ENCODE measurements at places on chromosomes 11 and 22.
A peak's percentile ranks its signal among the peaks of the same experiment; 100 is the strongest.

- no peak for DNase-seq
Observed at GRCh38 chr22:31491218-31491962, 1.7 kb upstream of the EIF4ENIF1 start.

GRCh38 chr11:13047884-13048283 lies 38.8 kb downstream of the RASSF10 start:
- no peak for DNase-seq

GRCh38 chr22:45268167-45268957 lies 16.4 kb upstream of the UPK3A start:
- DNase-seq = peak; percentile 14

DNA sequence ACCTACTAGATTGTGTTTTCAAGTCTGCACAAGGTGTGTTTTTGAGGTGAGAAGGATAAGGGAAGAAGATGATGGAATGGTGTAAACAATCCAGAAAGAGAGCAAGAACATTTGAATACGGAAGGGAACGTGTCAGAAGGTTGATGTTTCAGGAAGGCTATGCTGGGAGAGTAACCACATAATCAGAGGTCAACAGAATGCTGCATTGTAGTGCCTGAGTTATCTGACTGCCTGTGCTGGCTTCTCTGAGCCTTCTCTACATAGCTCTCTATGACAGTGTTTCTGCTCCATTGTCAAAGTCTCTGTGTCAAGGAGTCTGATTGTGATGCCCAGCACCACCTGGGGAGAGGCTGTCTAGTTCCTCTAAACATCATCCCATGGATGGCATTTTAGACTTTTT lies 74.1 kb downstream of the CYB5R2 start:
- DNase-seq = no peak

DNA sequence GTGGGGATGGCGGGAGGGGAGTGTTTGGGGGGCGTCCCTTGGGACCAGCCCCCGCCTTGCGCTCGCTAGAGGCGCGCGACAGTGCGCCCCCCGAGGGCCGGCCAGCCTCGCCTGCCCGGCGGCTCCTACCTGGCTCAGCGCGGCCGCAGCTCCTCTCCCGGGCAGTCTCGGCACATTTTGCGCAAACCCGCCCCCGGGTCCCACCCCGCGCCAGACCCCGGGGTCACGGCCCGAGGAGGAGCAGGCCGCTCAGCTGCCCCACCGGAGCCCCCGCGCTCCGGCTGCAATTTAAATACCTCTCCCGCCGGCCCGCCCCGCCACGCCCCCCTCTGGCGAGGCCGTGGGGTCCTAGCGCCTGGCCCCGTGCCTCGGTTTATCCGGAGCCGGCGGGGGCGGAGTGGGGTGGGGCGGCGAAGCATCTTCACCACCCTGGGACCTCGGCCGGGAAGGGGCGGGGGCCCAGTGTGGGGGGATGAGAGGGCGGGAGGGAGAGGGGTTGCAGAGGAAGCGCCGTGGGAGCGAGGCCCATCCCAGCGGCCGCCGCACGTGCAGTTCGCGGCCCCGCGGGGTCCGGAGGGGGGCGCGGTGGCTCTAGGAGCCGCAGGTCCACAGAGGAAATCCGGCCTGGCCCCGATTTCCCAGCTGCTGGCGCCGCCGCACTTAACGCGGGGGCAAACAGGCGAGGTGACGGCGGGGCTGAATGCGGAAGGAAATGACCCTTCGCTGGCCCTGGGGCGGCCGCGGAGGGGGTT lies at the start of gene LRRC32:
LRRC32 (minus strand) TSS at position 263 of the 752 bp plus-strand sequence. CDS start 4,793 bp downstream, outside the sequence.
- no peak for DNase-seq

- DNase-seq = no peak
Observed at GRCh38 chr11:5420993-5421392, 918 bp upstream of the OR51Q1 start.

DNA sequence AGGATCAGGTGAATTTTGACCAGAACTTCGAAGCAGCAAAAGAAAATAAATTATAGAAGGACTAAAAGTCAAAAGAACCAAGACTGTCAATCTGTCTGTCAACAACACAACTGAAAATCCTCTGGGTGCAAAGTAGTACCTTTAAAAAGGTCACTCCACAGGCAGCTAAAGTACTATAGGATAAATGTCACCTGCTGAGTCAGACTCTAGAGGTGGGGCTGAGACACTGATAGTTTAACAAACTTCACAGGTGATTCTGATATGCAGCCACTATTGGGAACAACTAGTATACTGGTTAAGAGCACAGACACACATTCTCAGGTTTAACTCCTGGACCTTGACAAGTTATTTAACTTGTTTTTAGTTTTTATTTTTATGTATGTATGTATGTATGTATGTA lies 107.3 kb downstream of the FCHSD2 start:
- DNase-seq = no peak

DNA sequence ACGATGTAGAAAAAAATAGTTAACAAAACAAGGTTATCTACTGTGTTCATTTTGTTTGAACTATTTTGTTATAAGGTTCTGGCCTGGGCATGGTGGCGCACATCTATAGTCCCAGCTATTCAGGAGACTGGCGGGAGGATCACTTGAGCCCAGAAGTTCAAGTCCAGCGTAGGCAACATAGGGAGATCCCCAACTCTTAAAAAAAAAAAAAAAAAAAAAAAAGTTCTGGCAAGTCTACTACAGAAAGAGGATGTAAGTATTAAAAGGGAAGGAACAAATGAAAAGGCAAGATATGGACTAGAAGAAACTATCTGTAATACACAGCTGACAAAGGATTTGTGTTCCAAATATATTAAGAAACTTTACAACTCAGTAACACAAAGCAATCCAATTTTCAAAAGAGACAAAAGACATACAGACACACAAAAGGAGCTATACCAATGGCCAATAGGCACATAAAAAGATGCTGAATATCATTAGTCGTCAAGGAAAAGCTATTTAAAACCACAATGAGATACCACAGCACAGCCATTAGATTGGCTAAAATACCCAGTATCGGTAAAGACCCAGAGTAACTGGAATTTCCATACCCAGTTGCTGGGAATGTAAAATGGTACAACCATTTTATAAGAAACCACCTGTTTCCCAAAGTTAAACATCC lies 27.4 kb downstream of the RRAS2 start:
- no peak for DNase-seq

Data from A549 (cell line).